ENCODE measurements at places on chromosomes 6 and 20.
A peak's percentile ranks its signal among the peaks of the same experiment; 100 is the strongest.

- DNase-seq: no peak
Observed at GRCh38 chr6:1904898-1905297, 295.2 kb downstream of the FOXC1 start.

GRCh38 chr20:57672164-57672563 is 37.7 kb downstream of the PMEPA1 start:
- peak; percentile 24 for DNase-seq

DNA sequence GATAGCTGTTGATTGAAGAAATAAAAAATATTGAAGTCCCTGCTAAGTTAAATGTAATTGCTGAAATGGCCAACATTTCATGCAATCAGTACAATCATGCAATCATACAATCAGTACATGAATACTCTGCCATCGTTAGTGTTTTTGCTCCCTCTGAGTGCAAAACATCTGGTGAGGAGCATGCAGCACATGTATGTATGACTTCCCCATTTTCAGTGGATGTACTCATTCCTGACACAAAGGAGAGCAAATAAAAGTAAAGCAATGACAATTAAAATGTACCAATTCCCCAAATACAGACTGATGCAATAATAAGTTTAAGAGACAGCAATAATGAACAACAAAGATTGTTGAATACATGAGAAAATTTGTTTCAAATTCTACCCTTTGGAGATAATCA is 140.7 kb downstream of the PLCB1 start:
- DNase-seq: peak; percentile 55

DNA sequence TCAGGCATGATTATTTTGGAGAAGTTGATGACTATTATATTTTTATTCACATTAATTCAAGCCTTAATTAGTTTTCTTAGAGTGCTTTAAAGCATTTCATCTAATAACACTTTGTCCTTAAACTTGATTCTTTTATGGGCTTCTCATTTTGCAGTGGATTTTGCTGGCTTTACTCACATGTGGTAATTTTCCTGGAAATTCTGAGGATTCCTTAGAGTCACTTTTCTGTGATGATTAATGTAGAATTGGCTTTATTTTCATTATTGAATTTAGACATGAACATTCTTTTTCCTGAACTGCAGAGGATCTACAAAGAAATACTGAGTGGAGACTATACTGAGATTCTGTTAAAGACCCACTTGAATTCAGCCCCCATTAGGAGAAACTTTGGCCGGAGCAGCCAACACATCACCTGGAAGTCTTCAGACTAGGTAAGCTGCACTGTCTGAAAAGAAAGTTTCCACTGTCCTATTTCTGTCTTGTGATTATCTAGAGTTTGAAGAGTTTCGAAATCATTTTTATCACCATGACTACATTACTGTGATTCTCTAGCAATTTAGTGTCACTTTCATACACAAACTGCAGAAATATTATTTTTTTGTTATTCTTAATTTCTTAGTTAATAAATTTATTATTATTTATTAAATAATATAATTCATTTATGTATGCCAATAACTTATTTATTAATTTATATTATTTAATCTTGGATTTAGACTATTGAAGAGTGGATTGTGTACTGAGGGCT is 1.9 kb downstream of the RFPL4B start:
- DNase-seq: no peak

GRCh38 chr6:106827081-106827480 is 147.4 kb downstream of the CD24 start:
- no peak for DNase-seq

- DNase-seq: no peak
Observed at GRCh38 chr6:44702292-44702691, 314.8 kb downstream of the CDC5L start.

GRCh38 chr20:42027746-42028268 is 409.6 kb upstream of the CHD6 start:
- no peak for DNase-seq

DNA sequence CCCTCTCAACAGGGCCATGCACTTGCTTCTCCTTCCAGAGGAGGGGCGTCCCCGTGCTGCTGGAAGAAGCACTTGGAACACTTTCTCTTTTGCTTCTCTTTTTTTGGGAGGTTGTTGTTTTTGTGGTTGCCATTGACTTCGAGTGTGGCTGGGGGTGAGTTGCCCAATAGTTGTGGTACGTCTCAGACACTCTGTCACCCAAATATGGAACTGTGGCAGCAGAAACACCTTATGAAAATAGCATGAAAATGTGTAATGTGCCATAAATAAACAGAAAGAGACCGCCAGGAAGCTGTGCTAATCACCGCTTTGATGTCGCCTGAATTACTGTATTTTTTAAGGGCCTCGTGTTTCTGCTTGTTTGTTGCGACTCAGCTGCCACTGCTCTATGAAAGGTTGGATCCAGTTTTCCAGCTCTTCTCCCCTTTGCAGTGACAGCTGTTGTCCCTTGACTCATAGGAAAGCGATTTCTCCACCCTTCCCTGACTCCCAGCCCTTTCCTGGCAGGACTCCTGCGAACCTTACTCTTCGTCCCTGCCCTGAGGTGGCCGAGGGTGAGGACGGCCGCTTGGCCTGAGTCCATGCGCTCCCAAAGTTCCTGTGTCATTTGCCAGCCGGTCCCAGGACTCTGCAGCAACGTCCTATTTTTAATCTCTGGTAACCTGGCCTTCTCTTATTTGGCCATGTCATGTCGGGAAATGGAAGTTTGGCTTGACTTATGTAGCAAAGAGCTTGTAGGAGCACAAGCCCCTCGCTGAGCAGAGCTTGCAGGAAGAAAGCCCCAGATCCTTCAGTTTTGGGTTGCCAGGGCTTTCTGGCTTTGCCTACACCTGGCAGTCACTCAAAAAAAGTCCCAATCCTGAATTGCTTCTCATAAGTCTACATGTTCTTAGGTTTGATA is 694.6 kb downstream of the QKI start:
- DNase-seq: peak; percentile 91

GRCh38 chr6:155188707-155189496 is 74.9 kb upstream of the CLDN20 start:
- peak; percentile 80 for DNase-seq

DNA sequence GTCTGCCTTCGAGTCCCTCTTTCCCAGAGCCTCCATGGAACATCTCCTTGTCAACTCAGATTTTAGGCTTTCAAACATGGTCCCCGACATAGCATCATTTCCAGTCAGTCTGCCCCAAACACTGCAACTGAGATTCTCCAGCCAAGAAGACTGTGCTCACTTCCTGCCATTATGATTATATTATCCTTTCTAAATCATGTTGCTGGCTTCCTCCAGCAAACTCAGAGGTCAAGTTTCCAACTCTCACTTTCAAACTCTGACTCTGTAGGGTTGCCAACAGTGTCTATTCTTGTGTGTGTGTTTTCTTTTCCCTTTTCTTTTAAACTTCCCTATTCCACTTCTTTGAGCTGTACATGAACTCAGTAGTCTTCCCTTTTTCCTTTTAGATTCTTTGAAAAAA is 61.2 kb upstream of the TRAF3IP2 start:
- peak; percentile 71 for DNase-seq

GRCh38 chr6:109451376-109451775 is 4.2 kb downstream of the MICAL1 start:
- DNase-seq: no peak

DNA sequence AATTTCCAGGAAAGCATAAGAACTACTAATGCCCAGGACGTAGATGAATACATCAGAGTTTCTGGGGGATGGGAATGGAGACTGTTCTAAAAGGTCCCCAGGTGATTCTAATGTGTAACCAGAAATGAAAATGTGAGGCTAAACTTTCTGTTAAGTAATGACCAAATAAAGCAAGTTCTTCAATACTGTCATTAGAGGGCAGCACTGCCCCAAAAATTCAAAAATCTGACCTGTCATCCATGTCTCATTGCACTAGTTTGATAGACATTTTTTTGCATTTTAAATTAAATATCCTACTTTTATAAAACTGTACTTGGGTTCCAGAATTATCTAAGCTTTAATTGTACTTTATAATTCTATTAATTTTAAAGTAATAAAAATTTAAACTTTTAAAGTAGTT is 94.9 kb downstream of the RFX6 start:
- DNase-seq: peak; percentile 47

DNA sequence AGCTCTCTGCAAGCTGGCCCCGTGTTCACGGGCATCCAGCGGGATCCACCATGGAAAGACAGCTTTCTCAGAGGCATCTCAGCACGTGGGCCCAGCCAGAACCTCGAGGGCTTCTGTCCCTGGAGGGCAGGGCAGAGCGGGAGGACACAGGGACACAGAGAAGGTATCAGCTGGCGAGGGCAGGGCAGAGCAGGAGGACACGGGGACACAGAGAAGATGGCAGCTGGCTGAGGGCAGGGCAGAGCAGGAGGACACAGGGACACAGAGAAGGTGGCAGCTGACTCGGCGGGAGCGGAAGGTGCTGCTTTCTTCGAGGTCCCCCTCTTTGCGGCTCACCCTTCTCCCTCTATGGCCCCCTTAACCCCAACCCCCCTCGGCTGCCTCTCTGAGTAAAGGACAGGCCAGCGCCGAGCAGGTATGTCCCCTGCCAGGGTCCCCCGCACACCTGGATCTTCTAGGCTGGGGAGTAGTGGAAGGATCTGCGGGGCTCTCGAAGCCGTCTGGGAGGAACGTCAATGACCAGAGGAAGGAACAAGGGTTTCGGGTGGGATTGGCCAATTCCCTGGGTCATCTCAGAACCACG is 28.9 kb upstream of the BHLHE23 start:
- DNase-seq: no peak

GRCh38 chr20:4926531-4927156 is 74.7 kb downstream of the SLC23A2 start:
- no peak for DNase-seq

- DNase-seq: no peak
Observed at GRCh38 chr6:28105245-28105639, 19.2 kb upstream of the ZSCAN16 start.

- DNase-seq: no peak
Observed at GRCh38 chr6:157595768-157596167, 214.8 kb downstream of the ZDHHC14 start.

DNA sequence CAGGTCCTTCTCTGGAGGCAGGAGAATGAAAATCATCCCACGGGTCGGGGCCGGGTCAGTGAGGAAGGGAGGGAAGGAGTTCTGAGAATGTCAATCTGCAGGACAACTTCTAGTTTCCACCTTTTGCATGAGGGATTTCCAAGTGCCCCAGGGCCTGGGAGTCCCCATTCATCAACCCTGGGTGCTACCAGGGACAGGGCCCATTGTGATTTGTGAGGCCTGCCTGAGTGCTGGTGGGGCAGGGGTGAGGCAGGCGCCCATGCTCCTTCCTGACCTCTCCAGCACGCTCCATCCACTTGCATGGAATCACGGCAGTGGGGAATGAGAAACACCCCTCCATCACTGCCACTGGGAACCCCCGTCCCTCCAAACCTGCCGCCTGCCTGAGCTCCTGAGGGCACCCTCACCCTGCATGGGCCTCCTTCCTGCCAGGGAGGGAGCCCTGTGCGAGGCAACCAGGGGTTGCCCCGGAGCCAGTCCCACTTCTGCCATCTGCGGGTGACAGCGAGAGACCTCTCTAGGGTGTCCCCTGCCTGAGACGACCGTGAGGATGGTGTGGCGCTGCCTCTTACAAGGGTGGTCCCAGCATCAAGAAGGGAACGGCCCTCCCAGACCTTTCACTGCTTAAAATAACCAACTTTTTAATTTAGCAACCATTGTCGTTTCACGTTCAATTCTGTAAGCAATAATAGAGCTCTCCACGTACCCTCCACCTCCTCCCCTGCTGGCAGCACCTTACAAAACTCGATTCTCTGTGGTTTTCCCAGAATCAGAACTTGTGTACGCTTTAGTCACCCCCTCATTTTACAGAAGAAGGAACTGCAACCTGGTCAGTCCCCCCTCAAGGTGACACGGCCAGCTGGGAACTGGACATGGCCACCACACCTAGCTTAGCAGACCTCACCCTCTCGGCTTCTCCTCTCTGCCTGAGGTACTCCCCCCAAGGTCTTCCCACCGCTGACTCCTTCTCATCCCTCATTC is 28.6 kb downstream of the PMEPA1 start:
- DNase-seq: no peak

- DNase-seq: peak; percentile 80
Observed at GRCh38 chr6:47377971-47378370, 68.3 kb upstream of the TNFRSF21 start.

DNA sequence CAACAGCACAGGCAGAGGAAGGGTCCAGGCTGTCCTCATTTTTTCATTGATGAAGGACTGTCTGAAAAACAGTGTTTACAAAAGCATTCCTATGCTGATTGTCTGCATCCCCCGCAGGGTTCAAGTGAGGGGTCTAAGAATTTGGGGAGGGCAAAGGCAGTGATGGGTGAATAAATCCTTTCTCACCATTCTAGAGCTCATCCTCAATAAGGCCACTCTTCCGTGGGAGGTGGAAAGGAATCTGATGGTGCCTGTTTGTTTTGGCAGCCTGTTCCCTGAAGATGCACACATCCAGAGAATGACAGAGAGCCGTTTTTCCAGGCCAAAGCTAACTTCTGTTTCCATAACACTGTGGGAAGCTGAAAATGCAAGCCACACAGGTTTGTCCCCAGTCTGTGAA is 164.5 kb downstream of the MOXD1 start:
- no peak for DNase-seq
